Thoracic aorta (tissue), 2 donors: ENCODE measurements at places on chromosomes 16 and 17. TPM values are rescaled to one million over a fixed set of nuclear protein-coding genes. Genes with fewer than 3 reads are reported as not detected.

MEIOC gene
- not detected for total RNA-seq

NPIPB5 gene
- total RNA-seq = 421 TPM

OR4D1 gene
- not detected for total RNA-seq

STAT3 gene
- total RNA-seq = 217 TPM

- DNase-seq = no peak
- H3K4me3 ChIP-seq = no peak overlapping the region
- no peaks in the 10 kb centered on the region for H3K4me1 ChIP-seq
- H3K36me3 ChIP-seq = no peaks in the 10 kb centered on the region
- no peaks in the 10 kb centered on the region for H3K27me3 ChIP-seq
- no peak overlapping the region for H3K27ac ChIP-seq
Observed at GRCh38 chr17:74631468-74632450, 8.2 kb upstream of the CD300E start.

- DNase-seq = no peak
- no peaks in the 10 kb centered on the region for H3K4me1 ChIP-seq
- H3K4me3 ChIP-seq = no peak overlapping the region
- no peaks in the 10 kb centered on the region for H3K27me3 ChIP-seq
Observed at GRCh38 chr16:57615813-57616212, 12.6 kb upstream of the ADGRG1 start.

DNA sequence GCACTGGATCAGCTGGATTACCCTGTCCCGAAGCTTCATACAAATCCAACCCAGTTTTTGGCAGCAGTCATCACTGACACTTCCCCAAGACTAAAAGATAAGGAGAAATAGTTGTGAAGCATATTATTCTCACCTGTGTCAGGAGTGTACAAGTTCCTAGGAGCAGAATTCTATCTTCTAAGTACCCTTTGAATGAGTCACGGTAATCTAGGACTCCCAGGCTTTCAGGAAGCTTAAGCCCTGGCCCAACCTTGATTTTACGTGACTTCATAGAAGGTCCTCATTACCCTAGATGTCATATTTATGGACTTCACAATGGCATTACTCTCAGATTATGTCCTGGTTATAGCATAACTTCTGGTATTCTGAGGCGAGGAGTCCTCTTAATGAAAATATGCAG lies 31.9 kb downstream of the CYB561 start:
- peaks cover 10% of the 10 kb centered on the region for H3K36me3 ChIP-seq
- no peaks in the 10 kb centered on the region for H3K27me3 ChIP-seq
- H3K4me3 ChIP-seq = no peak overlapping the region
- no peak for DNase-seq

- no peak for DNase-seq
- H3K36me3 ChIP-seq = no peaks in the 10 kb centered on the region
- no peaks in the 10 kb centered on the region for H3K27me3 ChIP-seq
- no peak overlapping the region for H3K27ac ChIP-seq
Observed at GRCh38 chr16:59478838-59479237, 744.7 kb upstream of the GOT2 start.

DNA sequence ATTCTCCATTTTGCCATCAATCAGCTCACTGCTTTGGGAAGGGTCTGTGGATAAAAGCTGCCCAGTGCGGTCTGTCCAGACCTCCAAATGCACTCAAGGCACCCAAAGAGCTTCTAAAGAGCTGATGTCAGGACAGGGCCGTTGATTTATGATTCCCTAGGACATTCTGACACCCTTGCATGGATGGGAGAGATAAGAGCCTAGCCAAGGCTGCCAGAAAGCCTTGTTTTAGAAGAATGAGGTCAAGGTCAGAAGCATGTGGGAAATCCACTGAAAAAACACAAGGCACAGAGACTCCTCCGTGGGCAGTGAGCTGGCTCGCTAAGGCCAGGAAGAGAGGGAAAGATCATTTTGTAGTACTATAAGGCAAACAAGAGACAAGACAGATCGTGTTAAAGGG lies 214.0 kb downstream of the CDH11 start:
- H3K36me3 ChIP-seq = no peaks in the 10 kb centered on the region
- no peak for DNase-seq
- H3K27me3 ChIP-seq = no peaks in the 10 kb centered on the region
- H3K27ac ChIP-seq = no peak overlapping the region

- no peaks in the 10 kb centered on the region for H3K36me3 ChIP-seq
- no peak overlapping the region for H3K4me3 ChIP-seq
- H3K27me3 ChIP-seq = no peaks in the 10 kb centered on the region
- H3K4me1 ChIP-seq = no peaks in the 10 kb centered on the region
- H3K27ac ChIP-seq = no peak overlapping the region
Observed at GRCh38 chr17:79757140-79757745, 20.7 kb upstream of the CBX2 start.

- H3K36me3 ChIP-seq = no peaks in the 10 kb centered on the region
- H3K4me1 ChIP-seq = peaks cover 48% of the 10 kb centered on the region
- H3K4me3 ChIP-seq = peak overlapping the region; percentile 89
Observed at GRCh38 chr16:8962393-8963009, 1.2 kb downstream of the USP7 start.

DNA sequence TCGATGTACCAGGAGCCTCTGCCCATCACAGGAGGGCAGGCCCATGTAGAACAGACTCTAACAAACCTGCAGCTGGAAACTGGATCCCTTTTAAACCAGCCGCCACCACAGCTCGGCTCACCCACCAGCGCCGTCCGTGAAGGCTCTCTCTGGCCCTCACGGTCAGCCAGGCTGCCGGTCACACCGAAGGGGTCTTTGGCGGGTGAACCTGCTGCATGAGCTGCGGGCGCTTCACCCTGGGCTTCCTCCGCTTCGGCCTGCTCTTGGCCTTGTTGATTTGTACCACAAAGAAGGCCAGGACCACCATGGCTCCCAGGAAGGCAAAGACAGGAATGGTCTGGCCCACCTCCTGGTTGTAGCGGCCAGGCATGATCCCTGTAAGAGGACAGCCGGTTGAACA lies 11.7 kb upstream of the SLC38A8 start:
- H3K27me3 ChIP-seq = no peaks in the 10 kb centered on the region
- no peaks in the 10 kb centered on the region for H3K4me1 ChIP-seq
- no peak overlapping the region for H3K27ac ChIP-seq

DNA sequence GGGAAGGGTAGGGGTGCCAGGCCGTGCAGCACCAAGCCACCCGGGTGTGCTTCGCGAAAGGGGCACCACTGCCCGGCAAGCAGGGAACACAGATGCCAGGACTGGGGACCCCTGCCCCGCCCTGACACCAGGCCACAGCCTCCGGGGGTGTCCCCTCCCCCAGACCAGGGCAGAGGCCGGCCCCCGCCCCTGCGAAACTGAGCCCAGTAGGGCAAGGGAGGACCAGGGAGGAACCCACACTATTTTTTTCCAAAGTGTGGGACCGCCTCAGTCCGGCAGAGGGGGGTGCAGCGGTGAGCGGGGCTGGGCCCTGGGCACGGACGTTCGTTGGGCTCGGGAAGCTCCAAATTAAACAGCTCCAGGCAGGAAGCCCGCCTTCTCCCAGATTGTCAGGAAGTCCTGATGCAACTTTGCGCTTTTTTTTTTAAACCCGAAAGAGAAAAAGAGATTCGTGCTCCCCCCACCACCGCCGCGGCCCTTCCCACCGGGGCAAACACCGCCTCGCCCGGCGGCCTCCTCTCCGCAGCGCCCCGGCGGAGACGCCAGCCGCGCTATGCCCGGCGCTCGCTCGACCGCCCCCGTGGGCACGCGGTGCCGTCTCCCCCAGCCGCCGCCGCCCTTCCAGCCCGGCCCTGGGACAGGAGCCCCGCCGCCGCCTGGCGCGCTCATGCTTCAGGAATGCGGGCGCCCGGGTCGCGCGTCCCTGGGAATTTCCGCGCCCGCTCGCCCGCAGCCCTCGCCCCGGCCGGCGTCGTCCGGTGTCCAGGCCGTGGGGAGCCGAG lies 755 bp downstream of the PIEZO1 start:
- H3K36me3 ChIP-seq = no peaks in the 10 kb centered on the region
- no peaks in the 10 kb centered on the region for H3K27me3 ChIP-seq
- peak overlapping the region; percentile 91 for H3K27ac ChIP-seq

DNA sequence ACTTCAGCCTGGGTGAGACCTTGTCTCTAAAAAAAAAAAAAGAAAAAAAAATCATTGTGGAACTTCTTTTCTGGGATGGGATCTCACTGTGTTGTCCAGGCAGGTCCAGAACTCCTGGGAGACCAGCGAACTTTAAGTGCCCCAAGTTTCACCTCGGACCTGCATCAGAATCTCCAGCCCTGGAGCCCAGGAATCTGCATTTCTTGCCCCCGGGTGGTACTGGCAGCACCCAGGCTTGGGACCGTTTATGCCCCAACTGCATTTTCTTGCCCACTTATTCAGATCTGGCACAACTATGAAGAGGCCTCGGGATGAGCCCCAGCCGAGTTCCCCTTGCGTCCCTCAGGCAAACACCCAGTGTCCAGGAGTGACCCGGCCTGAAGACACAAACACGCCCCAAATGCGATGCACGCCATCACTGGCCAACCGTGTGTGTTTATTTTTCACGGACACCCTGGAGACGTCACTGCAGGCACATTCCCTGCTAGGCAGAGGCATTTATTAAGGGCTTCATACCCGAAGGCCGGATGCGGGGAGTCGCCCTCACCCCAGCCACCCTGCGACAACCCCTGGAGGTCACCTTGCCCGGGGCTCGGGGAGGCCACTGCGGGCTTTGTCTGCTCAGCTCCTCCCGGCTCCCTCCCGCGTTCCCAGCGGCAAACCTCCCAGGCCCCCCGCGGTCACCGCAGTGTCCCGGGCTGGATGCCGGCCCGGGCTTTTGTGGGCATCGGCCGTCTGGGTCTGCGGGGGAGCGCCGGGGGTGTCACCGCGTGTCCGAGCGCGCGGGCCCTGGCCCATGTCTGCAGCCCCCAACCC lies 684 bp upstream of the SPIRE2 start:
- H3K4me1 ChIP-seq = peaks cover 12% of the 10 kb centered on the region
- H3K27me3 ChIP-seq = no peaks in the 10 kb centered on the region
- H3K4me3 ChIP-seq = peak overlapping the region; percentile 66
- no peak for DNase-seq
- H3K27ac ChIP-seq = no peak overlapping the region
